ENCODE measurements at places on chromosomes 16 and 17. TPM values are rescaled to one million over a fixed set of nuclear protein-coding genes. Genes with fewer than 3 reads are reported as not detected.

- H3K27ac ChIP-seq, result peak overlapping the region; percentile 63
- peaks cover 9% of the 10 kb centered on the region for H3K4me1 ChIP-seq
- DNase-seq, result peak; percentile 99
- peak overlapping the region; percentile 83 for H3K4me3 ChIP-seq
- no peaks in the 10 kb centered on the region for H3K27me3 ChIP-seq
- no peaks in the 10 kb centered on the region for H3K36me3 ChIP-seq
These were observed 689 bp upstream of the TBC1D24 start for GRCh38 chr16:2473999-2474876.

DNA sequence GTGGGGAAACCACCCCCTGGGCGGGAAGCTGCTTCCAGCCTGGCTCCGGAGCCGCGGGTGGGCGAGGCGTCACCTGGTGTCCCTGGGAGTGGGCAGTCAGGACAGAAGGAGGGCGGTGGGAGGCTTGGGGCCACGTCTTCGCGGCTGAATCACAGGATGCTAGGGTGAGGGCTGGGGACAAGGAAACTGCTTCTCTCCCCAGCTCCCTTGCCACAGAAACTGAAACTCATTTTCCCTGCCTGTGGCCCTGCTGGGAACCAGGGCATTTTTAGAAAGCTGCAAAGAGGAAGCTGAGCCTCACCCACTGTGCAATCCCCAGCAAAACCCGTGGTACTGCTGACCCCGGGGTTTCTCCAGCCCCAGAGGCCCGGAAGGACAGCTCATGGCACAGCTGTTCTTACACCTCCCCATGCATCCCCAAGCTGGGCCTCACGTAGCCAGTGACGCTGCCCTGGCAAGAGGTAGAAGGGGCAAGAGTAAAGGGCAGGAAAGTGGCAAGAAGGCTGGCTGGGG lies 8.2 kb downstream of the RHBDF2 start:
- no peaks in the 10 kb centered on the region for H3K36me3 ChIP-seq
- H3K4me1 ChIP-seq, result peaks cover 28% of the 10 kb centered on the region
- peak overlapping the region; percentile 83 for H3K27ac ChIP-seq
- peak; percentile 98 for DNase-seq
- H3K27me3 ChIP-seq, result no peaks in the 10 kb centered on the region

GRCh38 chr16:49337814-49338350 lies 35.7 kb upstream of the C16orf78 start:
- no peaks in the 10 kb centered on the region for H3K4me1 ChIP-seq
- DNase-seq, result no peak
- H3K27ac ChIP-seq, result no peak overlapping the region
- no peaks in the 10 kb centered on the region for H3K27me3 ChIP-seq
- H3K4me3 ChIP-seq, result no peak overlapping the region

Gene SOST
- total RNA-seq, result not detected

DNA sequence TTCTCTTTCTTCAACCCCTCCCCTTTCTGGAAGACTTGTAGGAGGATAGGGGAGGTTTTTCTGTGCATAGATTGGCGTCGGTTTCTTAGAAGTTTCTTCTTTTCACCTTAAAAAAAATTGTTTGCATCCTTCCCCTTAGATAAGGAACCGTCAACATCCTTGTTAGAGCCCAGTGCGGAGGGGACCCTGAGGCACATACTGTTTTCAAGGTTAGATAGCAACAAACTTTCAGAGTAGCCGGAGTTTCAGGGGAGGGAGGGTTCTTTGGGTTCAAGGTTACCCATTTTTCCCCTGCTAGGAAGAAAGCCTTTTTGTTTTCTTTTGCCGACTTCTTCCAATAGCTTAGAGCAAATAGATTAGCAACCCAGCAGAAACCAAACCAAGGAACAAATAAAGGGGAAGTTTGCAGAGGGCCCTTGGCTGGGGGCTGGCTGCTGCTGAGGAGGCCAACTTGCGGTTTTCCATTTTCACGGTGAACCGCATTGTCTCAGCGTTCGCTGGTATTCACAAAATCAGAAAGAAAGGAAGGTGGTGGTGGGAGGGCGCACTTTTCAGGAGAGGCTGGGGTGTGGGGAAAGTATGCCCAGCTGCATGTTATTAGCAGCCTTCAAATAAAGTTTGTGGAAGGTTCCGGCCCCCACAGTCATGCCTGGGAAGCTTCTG lies 28.8 kb downstream of the MSI2 start:
- no peaks in the 10 kb centered on the region for H3K4me1 ChIP-seq
- no peak overlapping the region for H3K27ac ChIP-seq
- H3K36me3 ChIP-seq, result no peaks in the 10 kb centered on the region
- H3K27me3 ChIP-seq, result no peaks in the 10 kb centered on the region
- DNase-seq, result no peak
- no peak overlapping the region for H3K4me3 ChIP-seq

GRCh38 chr17:67509390-67510287 lies 132.6 kb downstream of the PITPNC1 start:
- H3K36me3 ChIP-seq, result no peaks in the 10 kb centered on the region
- peaks cover 11% of the 10 kb centered on the region for H3K4me1 ChIP-seq
- DNase-seq, result no peak
- no peaks in the 10 kb centered on the region for H3K27me3 ChIP-seq
- H3K27ac ChIP-seq, result peak overlapping the region; percentile 68

DNA sequence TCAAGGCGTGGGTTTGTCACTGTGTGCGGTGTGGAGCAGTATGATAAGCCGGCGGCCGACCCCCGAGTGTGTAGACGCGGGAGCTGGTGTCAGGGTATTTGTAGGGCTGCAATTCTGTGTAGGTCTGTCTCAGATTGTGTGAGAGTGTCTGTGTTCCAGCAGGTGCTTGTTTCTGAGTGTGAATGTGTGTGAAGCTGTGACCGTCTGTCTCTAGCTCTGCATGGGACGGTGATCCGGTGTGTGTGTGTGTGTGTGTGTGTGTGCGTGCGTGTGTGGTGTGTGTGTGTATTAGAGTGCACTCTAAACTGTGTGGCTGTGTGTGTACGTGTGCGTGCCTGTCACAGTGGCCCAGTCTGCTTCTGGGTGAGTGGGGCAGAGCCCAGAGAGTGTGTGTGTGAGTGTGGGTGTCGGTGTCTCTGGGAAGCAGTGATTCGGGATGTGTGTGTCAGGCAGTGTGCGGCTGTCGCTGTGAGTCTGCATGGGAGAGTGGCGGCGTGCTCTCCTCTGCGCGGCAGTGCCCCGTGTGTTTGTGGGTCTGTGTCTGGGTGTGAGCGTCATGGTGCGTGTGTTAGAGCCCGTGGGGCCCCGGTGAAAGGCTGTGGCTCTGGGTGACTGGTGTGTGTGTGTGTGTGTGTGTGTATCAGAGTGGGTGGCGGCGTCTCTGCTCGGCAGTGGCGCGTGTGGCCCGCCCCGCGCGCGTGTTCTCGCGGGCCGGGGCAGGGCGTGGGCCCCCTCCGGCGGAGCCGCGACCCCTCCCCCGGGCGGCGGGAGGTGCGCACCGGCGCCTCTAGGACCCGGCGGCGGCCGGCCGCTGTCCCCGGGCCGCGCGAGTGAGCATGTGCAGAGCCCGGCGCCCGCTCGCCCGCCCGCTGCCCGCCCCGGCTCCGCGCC lies at the start of gene WSCD1:
Gene WSCD1, plus strand, starts transcription at position 841 of the 891 bp plus-strand sequence. CDS start 10,280 bp downstream, outside the sequence.
- no peak within 1 kb of the TSS for H3K27ac ChIP-seq
- no peak within 1 kb of the TSS for H3K4me3 ChIP-seq
- peaks cover 42% of the 10 kb centered on the region for H3K27me3 ChIP-seq
- no peaks in the 10 kb centered on the region for H3K4me1 ChIP-seq
- peak; percentile 19 for DNase-seq

DNA sequence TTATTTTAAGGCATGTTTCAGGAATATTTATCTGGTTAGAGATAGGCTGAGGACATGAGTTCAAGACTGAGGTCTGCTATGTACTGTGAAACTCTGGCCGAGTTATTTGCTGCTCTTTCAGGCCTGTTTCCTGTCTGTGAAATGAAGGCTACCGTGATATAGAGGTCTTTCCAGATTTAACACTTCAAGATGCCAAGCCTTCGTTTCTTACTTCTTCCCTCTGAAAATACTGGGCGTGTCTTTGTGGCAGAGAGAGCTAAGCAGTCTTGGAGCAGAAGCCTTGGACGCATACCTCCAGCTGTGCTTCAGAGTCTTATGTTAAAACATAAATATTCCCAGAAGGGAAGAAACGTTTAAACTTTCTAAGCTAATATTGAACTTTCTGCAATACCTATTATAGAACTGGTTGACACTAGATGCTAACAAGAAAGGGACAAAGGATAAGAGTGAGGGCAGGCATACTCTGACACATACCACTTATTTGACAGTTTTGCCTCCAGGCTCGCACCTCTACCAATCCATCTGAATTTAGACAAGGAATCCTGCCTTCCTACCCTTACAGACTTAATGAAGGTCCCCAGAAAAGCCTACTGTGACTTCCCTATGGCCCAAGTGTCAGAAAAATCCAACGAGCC lies 17.5 kb downstream of the WIPI1 start:
- peaks cover 16% of the 10 kb centered on the region for H3K4me1 ChIP-seq
- no peaks in the 10 kb centered on the region for H3K27me3 ChIP-seq
- H3K4me3 ChIP-seq, result no peak overlapping the region
- DNase-seq, result no peak

Gene EPX
- not detected for total RNA-seq

DNA sequence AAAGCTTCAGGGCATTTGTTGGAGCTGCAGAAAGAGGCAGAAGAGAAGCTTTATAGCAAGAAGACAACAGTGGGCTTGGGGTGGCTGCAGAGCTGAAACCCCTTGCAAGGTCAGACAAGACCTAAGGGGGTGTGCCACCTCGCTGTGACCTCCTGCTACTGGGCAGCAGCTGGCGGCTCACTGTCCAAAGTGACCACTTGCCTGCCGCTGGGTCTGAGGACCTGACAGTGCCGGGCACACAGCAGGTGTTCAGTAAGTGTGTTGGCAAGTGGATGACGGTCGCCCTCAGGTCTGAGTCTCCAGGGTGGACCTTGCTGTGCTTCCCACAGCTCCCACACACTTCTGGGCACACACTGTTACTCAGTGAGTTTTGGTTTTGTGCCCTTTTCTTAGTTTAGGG lies 336.5 kb downstream of the C16orf95 start:
- no peak overlapping the region for H3K27ac ChIP-seq
- no peaks in the 10 kb centered on the region for H3K36me3 ChIP-seq
- DNase-seq, result peak; percentile 6
- no peaks in the 10 kb centered on the region for H3K27me3 ChIP-seq
- H3K4me1 ChIP-seq, result peaks cover 2% of the 10 kb centered on the region

DNA sequence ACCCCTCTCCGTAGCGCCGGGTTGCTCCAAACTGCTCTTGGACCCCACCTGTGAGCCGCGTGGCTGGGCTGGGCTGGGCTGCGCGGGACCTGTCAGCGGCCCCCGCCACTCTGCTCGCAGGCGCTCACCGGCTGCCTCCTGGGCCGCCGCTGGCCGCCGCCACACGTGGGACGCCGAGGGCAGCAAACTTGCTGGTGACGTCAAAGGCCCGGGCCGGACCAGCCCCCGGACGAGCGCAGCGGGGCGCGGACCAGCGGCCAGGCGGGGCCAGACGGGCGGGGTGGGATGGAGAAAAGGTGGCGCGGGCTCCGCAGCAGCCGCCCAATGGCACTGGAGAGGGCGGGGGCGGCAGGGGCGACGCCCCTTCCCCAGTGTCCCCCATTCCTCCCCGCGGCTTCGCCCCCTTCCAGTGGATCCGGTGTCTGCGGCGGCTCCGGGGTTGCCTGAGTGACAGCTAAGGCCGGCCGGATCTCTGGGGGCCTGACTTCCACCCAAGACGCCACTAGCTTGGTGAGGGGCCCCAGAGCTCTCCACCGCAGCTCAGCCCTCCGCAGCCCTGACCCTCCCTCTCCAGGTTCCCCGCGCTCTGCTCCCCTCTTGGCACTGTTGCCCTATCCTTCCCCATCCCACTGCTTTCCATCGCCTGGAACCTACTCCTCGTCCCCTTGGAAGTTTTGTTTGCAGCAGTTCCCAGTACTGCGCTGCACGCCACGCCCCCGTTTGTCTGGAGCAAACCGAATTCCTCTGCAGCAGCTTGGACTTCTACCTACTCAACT lies at the start of gene HS3ST3A1:
Gene HS3ST3A1, minus strand, starts transcription at position 154 of the 776 bp plus-strand sequence. CDS start 800 bp downstream, outside the sequence.
- peak; percentile 97 for DNase-seq
- H3K27ac ChIP-seq, result peak within 1 kb of the TSS; percentile 85
- H3K27me3 ChIP-seq, result no peaks in the 10 kb centered on the region
- peaks cover 33% of the 10 kb centered on the region for H3K4me1 ChIP-seq
- no peaks in the 10 kb centered on the region for H3K36me3 ChIP-seq

Gene ZNF594
- total RNA-seq, result 8.7 TPM

DNA sequence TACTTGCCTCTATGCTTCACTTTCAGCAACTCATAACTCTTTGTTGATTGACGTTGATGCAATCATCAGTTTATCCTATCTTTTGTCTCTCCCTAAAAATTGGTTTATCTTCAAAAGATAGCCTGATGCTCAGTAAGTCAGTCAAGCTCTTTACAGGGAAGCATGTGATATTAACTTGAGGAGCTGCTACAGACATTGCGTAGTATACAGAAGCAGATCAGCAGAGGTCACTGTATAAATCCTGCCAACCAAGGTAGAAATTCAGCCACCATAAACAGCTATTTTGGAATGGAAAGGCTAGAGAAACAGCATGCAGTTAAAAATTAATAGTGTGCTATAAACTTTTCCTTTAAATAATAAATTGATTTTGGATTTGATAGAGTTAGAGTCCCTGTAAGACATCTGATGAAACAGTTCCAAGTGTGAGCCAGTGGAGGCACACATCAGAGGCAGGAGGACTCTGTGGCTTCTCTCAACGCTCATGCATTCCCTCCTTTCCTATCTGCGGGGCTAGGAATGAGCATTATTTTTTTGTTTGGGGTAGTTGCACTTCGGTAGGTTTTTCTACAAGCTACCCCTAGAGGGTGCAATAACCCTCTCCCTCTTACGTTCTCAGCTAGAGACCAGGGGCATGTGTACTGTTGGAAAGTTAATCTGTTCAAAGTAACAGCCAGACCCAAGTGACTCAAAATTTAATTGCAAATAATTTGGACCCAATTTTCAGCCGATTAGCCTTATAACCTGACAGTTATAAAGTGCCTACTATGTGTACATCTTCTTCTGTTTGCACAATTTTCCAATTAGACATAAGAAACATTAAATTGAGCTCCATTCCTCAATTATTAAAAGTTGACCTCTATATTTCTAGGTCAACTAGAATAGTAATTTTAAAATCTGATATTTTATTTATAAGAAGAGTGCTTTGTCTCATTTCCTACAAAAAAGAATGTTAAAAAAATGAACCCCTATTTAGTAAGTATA lies 647.7 kb upstream of the SOX9 start:
- H3K4me3 ChIP-seq, result no peak overlapping the region
- no peaks in the 10 kb centered on the region for H3K27me3 ChIP-seq
- DNase-seq, result peak; percentile 75
- no peak overlapping the region for H3K27ac ChIP-seq
- no peaks in the 10 kb centered on the region for H3K36me3 ChIP-seq

DNA sequence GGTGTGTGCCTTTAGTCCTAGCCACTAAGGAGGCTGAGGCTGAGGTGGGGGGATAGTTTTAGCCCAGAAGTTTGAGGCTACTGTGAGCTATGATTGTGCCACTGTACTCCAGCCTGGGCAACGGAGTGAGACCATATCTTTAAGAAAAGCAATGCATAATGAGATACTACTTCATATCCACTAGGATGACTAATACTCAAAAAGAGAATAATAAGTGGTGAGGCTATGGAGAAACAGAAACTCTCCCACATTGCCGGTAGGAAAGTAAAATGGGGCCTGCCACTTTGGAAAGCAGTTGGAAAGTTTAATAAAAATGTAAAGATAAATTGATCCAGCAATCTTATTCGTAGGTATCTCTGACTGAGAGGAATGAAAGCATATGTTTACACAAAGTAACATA lies 4.6 kb upstream of the NPIPB2 start:
- no peak overlapping the region for H3K4me3 ChIP-seq
- no peak overlapping the region for H3K27ac ChIP-seq
- H3K36me3 ChIP-seq, result no peaks in the 10 kb centered on the region
- DNase-seq, result peak; percentile 85

Gene CFAP97D1
- total RNA-seq, result not detected

Data from osteoblast (primary cell).